ENCODE measurements at places on chromosomes 3 and 15.

DNA sequence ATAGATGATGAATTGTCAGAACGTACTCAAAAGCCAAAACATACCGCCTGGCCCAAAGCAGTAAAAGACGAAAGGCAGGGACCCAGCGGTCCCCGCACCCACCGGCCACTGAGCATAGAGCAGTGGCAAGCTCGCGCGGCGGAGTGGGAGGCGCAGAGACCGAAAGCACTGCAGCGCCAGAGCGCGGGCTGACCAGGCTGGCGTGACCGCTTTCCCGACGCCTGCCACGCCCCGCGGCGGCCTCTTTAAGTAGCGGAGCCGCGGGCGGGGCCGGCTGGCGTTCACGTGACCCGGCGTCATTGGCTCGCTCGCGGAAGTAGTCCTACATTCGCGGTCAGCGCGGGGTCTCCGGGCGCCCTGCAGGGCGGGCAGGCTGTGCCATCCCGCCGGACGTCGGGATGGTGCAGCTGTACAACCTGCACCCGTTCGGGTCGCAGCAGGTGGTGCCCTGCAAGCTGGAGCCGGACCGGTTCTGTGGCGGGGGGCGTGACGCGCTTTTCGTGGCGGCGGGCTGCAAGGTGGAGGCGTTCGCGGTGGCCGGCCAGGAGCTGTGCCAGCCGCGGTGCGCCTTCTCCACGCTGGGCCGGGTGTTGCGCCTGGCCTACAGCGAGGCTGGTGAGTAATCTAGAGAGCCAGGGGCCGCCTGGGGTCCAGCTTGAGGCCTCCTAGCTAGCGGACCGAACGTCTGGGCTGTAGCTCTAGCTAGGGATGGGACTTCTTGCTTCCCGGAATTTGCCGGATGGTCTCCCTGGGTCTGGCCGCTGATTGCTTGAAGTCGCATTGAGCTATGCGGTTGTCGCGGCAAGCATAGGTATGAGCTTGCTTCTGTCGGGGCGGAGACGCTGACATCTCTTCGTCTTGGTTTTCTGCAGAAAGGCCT lies at the start of gene HPS3:
Gene HPS3 (plus strand): TSS at position 313 of the 880 bp plus-strand sequence. CDS start 86 bp downstream, at position 399.
- DNase-seq, result peak; percentile 87

GRCh38 chr3:179147514-179147872 lies 664 bp upstream of the PIK3CA start:
- DNase-seq, result peak; percentile 45

GRCh38 chr3:39063143-39063542 lies 11.3 kb downstream of the WDR48 start:
- no peak for DNase-seq

DNA sequence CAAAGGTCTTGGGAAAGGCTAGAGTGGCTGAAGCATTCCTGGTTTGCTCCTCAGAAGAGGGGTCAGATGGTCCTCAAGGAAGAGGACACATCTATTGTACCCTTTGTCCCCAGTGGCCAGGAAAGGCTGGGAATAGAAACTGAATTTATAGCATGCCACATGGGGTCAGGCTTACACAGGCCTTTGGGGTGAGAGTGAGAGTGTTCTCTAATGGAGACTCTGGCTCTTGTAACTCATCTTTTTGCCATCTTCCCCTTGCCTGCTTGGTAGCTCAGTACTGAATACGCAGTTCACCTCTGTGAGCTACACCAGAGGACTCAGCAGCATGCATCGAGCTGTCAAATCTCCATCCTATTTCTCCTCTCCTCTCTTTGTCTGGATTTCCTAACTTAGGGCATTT lies 87.5 kb downstream of the ATP2B2 start:
- DNase-seq, result peak; percentile 34

DNA sequence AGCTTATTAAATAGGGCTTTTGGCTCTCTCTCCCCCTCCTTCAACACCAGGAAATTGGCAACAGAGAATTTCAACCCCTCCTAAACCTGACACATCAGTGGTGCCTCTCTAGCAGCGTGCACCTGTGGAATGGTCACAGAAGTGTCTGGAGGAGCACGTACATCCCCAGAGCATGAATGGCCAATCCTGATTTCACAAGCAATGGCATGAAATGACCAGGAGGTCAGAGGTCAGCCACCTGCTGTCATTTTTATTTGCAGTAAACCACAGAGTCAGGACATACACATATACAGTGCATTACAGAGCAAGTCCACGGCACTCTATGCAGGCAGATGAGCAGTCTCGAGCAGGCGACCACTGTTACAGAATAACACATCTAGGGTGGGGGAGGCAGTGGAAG lies 25.1 kb upstream of the ETV5 start:
- DNase-seq, result no peak

- DNase-seq, result no peak
These were observed 12.0 kb upstream of the COL8A1 start for GRCh38 chr3:99626417-99626788.
